ENCODE measurements at places on chromosomes 1 and 21. TPM values are rescaled to one million over a fixed set of nuclear protein-coding genes. Genes with fewer than 3 reads are reported as not detected.

DNA sequence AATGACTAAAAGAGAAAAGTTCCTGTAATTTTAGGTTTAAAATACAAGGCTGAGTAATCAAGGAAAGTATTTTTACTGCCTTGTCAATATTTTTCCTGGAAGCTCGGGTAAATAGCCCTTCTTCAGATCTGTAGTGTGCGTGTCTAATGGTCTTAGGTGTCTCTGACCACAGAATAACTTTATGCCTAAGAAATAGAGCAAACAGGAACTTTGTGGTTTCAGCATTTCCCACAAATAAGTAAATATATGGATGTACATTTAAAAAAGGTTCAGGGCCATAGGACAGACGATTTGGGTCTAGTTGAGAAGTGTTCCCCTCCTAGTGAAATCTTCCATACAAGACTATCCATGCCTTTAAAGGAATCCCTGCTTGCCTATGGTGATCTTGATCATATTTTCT is 107.0 kb downstream of the ZC3H11B start:
- H3K4me3 ChIP-seq, result no peak overlapping the region
- H3K27me3 ChIP-seq, result no peaks in the 10 kb centered on the region
- no peaks in the 10 kb centered on the region for H3K4me1 ChIP-seq
- H3K36me3 ChIP-seq, result no peaks in the 10 kb centered on the region
- DNase-seq, result no peak

GRCh38 chr1:29497395-29498125 is 261.2 kb downstream of the PTPRU start:
- no peak overlapping the region for H3K27ac ChIP-seq
- H3K27me3 ChIP-seq, result no peaks in the 10 kb centered on the region
- H3K4me3 ChIP-seq, result no peak overlapping the region
- peaks cover 12% of the 10 kb centered on the region for H3K4me1 ChIP-seq
- H3K36me3 ChIP-seq, result no peaks in the 10 kb centered on the region

GRCh38 chr1:10848109-10848684 is 51.8 kb upstream of the CASZ1 start:
- H3K4me1 ChIP-seq, result no peaks in the 10 kb centered on the region
- DNase-seq, result no peak
- H3K27me3 ChIP-seq, result no peaks in the 10 kb centered on the region
- no peak overlapping the region for H3K4me3 ChIP-seq

DNA sequence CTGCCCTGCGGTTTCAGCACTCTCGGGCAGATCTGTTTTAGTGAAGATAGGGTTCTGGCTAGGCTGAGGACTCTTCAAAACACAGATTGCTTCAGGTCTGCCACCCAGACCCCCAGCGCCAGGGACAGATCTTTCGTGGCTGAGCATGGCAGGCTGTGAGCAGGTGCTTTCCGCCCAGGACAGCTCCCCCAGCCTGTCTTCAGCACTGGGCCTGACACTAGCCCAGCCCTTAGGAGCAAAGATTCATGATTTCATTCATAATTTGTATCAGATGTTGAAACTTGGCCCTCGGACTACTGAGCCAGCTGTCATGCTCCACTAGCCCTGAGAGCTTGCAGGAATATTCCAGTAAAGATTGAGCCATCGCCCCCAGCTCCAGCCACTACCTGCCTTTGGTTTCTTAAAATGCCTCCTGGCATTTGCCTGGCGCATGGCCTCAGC is 5.9 kb downstream of the ADPRS start:
- H3K27ac ChIP-seq, result no peak overlapping the region
- no peak overlapping the region for H3K4me3 ChIP-seq
- H3K27me3 ChIP-seq, result no peaks in the 10 kb centered on the region
- peaks cover 9% of the 10 kb centered on the region for H3K4me1 ChIP-seq

DNA sequence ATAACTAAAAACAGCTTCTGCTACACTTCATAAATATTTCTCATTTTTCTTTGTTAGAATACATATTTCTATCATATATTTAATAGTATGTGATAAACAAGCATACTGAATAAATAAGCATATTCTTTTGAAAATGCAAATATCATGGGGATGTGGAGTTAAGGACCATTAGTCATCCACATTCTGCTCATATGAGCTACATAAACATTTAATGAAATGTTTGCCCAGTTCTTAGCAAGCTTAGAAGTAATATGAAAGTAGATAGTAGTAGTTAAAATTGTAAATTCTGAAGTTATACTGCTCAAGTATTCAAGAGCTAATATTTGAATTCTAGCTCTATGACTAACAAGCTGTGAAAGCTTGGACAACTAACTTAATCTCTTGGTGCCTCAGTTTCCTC is 10.1 kb upstream of the GORAB start:
- H3K4me1 ChIP-seq, result no peaks in the 10 kb centered on the region
- H3K27ac ChIP-seq, result no peak overlapping the region
- H3K27me3 ChIP-seq, result no peaks in the 10 kb centered on the region

DNA sequence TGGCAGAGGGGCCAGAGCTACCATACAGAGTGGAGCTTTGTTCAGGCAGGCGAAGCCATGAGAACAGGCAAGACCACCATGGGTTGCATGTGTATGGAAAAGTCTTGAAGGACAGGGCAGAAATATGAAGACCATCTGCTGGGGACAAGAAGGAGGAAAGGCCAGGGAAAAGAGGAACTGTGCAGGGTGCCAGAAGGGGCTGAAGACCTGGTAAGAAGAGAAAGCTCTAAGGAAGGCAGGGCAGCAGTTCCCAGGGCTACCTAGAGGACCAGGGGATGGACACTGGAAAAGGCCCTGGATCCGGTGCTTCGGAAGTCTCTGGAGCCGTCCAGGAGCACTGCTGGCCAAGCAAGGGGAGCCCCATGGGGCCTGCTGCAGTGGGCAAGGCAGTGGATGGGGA is 43.4 kb downstream of the PKP1 start:
- no peak overlapping the region for H3K4me3 ChIP-seq
- no peak for DNase-seq
- H3K27ac ChIP-seq, result no peak overlapping the region

- no peak overlapping the region for H3K4me3 ChIP-seq
- no peaks in the 10 kb centered on the region for H3K27me3 ChIP-seq
- no peaks in the 10 kb centered on the region for H3K4me1 ChIP-seq
Observed at GRCh38 chr1:208039536-208040332, 128.8 kb upstream of the CD34 start.

GRCh38 chr1:147336291-147336690 is 93.8 kb downstream of the CHD1L start:
- no peak for DNase-seq
- H3K4me1 ChIP-seq, result no peaks in the 10 kb centered on the region
- no peak overlapping the region for H3K4me3 ChIP-seq
- H3K36me3 ChIP-seq, result no peaks in the 10 kb centered on the region
- peak overlapping the region; percentile 2 for H3K27ac ChIP-seq

- no peak overlapping the region for H3K27ac ChIP-seq
- H3K36me3 ChIP-seq, result no peaks in the 10 kb centered on the region
Observed at GRCh38 chr1:230588323-230588746, 53.9 kb upstream of the COG2 start.

DNA sequence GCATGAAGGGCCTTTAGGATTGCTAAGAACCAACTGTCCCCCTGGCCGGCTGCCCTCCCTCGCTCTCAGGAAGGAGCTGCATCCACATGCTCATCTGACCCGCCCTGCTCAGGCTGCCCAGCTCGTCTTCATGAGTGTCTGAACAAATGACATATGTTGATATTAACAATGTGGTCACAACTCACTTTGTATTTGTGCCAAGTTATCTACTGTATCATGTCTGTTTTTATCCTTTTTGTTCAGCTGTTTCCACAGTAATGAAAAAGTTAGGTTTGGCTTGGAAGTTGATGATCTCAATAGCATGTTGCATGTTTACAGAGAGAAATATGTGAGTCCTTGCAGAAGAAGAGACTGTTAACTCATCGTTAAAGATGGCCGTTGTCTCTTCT is 75.1 kb downstream of the PHTF1 start:
- H3K36me3 ChIP-seq, result no peaks in the 10 kb centered on the region
- no peak overlapping the region for H3K27ac ChIP-seq
- no peaks in the 10 kb centered on the region for H3K27me3 ChIP-seq
- peaks cover 3% of the 10 kb centered on the region for H3K4me1 ChIP-seq
- H3K4me3 ChIP-seq, result no peak overlapping the region
- DNase-seq, result no peak

- H3K36me3 ChIP-seq, result peaks cover 19% of the 10 kb centered on the region
- no peak overlapping the region for H3K27ac ChIP-seq
- no peaks in the 10 kb centered on the region for H3K27me3 ChIP-seq
- no peak for DNase-seq
- peaks cover 11% of the 10 kb centered on the region for H3K4me1 ChIP-seq
Observed at GRCh38 chr21:37427221-37427620, 60.6 kb downstream of the DYRK1A start.

DNA sequence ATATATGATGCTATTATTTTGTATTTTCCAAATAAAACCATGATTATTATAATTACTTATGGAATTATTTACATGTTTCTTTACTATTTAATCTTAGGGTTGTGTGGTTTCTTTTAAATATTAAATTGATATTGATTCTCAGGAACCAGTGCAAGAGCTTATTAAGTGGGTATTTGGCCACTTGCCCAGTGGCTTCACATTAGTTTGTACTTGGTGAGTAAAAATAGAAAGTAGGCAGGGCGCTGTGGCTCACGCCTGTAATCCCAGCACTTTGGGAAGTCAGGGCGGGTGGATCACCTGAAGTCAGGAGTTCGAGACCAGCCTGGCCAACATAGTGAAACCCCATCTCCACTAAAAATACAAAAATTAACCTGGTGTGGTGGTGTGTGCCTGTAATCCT is 497.1 kb downstream of the PTPRC start:
- H3K27ac ChIP-seq, result no peak overlapping the region
- no peaks in the 10 kb centered on the region for H3K36me3 ChIP-seq
- H3K27me3 ChIP-seq, result no peaks in the 10 kb centered on the region
- no peak for DNase-seq

- no peak overlapping the region for H3K4me3 ChIP-seq
- DNase-seq, result no peak
- no peak overlapping the region for H3K27ac ChIP-seq
- no peaks in the 10 kb centered on the region for H3K27me3 ChIP-seq
- H3K36me3 ChIP-seq, result no peaks in the 10 kb centered on the region
Observed at GRCh38 chr1:116847688-116848531, 61.8 kb upstream of the PTGFRN start.

- H3K27ac ChIP-seq, result no peak overlapping the region
- no peaks in the 10 kb centered on the region for H3K4me1 ChIP-seq
- no peak overlapping the region for H3K4me3 ChIP-seq
- no peaks in the 10 kb centered on the region for H3K27me3 ChIP-seq
- DNase-seq, result no peak
Observed at GRCh38 chr1:45380125-45380524, 39.9 kb upstream of the MUTYH start.

GRCh38 chr1:210448297-210448892 is 119.7 kb downstream of the HHAT start:
- H3K36me3 ChIP-seq, result no peaks in the 10 kb centered on the region
- no peak for DNase-seq
- H3K4me1 ChIP-seq, result no peaks in the 10 kb centered on the region
- no peak overlapping the region for H3K4me3 ChIP-seq
- no peaks in the 10 kb centered on the region for H3K27me3 ChIP-seq

- H3K27me3 ChIP-seq, result no peaks in the 10 kb centered on the region
- no peak overlapping the region for H3K27ac ChIP-seq
- no peaks in the 10 kb centered on the region for H3K4me1 ChIP-seq
- H3K4me3 ChIP-seq, result no peak overlapping the region
Observed at GRCh38 chr1:179612361-179612760, 20.7 kb downstream of the TDRD5 start.

DNA sequence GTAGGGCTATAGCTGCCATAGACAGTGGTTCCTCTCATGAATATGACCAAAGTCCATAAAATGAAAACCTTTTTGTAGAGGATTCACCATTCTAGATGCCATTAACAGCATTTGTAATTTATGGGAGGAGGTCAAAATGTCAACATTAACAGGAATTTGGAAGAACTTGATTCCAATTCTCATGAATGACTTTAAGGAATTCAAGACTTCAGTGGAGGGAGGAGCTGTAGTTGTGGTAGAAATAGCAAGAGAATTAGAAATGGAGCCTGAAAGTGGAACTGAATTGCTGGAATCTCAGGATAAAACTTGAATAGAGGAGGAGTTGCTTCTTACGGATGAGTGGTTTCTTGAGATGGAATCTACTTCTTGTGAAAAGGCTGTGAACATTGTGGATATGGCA is 65.4 kb upstream of the ESRRG start:
- no peaks in the 10 kb centered on the region for H3K27me3 ChIP-seq
- no peaks in the 10 kb centered on the region for H3K36me3 ChIP-seq
- H3K4me1 ChIP-seq, result no peaks in the 10 kb centered on the region
- H3K4me3 ChIP-seq, result no peak overlapping the region
- no peak for DNase-seq
- no peak overlapping the region for H3K27ac ChIP-seq

DNA sequence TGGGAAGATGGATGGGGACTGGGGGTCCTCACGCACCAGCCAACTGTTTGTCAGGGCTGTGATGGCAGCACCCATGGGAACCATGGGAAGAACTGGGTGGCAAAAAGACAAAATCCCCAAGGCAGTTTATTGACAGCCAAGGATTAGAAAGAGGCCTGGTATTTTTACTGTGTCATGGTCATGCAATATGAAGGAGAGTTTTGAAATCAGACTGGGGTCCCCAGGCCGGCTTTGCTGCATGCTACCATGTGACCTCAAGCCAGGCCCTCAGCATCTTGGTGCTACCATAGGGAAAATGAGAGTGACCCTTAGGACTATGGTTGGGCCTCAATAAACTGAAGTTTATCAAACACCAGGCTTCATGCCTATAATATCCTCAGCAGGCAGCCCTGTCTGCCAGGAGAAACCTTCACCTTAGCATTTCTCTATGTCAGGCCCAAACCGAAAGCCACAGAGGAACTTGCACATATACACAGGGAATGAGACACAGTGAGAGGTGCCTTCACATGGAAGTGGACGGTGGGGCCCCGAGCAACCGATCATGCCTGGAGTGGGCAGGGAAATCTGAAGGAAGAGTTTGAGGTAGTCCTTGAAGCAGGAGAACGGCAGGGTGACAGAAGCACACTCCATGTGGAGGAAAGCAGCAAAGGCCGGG is 203.2 kb downstream of the HIVEP3 start:
- no peaks in the 10 kb centered on the region for H3K27me3 ChIP-seq
- no peak overlapping the region for H3K27ac ChIP-seq
- DNase-seq, result no peak

FMO4 gene
- 1.5 TPM for polyA plus RNA-seq

CTNNBIP1 gene
- 48.8 TPM for polyA plus RNA-seq

NPHS2 gene
- polyA plus RNA-seq, result not detected

ZNF678 gene
- polyA plus RNA-seq, result 6.9 TPM

EVA1C gene
- 2.6 TPM for polyA plus RNA-seq

APCS gene
- not detected for polyA plus RNA-seq

RUNX1 gene
- polyA plus RNA-seq, result 0.11 TPM

FAM72B gene
- polyA plus RNA-seq, result 7.7 TPM

OR2L13 gene
- not detected for polyA plus RNA-seq

Data from H1 (cell line).